ENCODE measurements at places on chromosomes 3 and 15.

DNA sequence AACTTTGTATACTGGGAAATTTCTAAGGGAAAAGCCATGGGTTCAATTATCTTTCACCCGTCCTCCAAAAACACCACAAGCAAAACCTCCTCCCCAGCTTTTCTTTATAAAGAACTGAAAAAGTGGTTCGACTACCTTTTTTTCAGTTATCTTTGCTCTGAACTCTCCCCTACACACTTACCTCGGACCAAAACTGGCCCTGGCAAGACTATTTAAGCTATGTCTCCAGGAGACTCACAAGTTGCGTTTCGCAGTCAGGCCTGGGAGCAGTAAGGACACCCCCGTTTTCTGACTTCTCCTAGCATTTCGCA, 645 bp downstream of the COPS2 start:
- DNase-seq: no peak

- no peak for DNase-seq
Observed at GRCh38 chr15:54576298-54576935, 598.2 kb downstream of the UNC13C start.

DNA sequence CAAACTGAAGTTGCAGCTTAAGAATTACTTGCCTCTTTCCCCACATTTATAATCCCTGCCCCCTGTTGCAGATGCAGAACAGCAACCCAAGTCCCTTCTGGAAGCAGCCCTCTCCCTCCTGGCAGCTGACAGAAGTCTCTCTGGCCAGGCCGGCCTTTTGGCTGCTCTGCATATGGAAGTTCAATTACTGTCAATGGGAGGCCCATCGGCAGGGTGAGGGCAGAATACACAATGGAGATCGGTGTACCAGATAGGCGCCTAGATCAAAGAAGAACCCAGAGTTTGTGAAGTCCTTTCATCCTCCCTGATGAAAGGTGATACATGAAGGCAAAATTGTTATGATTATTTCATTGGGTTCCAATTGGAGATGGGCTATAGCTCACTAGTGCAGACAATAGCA, 327.9 kb upstream of the CTNNB1 start:
- DNase-seq: no peak

GRCh38 chr3:11705049-11705448, 61.3 kb upstream of the VGLL4 start:
- DNase-seq: no peak

- no peak for DNase-seq
Observed at GRCh38 chr3:20523293-20523692, 337.3 kb upstream of the SGO1 start.

GRCh38 chr3:87179642-87180041, 47.5 kb upstream of the CHMP2B start:
- DNase-seq: no peak

DNA sequence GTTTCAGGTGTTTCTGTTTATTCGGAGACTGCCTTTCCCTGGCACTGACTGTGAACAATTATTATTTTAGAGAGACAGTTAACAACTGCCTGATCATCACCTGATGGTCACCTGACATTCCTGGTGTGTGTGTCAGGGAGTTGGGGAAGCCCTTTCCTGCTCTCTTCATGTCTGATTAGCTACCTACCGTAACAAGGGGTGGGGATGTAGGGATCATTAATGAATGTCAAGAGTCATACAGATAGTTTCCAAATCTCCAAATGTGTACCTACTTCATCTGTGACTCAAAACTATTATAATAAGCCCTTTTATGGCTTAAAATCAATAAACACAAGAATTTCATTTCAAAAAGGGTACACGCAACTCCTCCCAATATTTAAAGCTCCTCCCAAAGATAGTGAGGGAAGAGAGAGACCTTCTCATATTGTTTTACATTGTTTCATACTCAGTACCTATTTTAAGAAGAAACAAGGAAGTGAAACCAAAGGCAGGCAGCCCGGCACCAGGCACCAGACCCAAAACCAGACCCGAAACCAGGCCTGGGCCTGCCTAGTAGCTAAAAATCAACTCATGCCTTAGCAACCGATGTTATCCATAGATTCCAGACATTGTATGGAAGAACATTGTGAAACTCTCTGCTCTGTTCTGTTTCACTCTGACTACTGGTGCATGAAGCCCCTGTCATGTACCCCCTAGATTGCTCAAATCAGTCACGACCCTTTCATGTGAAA, 844.9 kb upstream of the ALCAM start:
- DNase-seq: no peak

GRCh38 chr3:194067949-194068362, 68.0 kb upstream of the HES1 start:
- no peak for DNase-seq

- no peak for DNase-seq
Observed at GRCh38 chr3:141655801-141656200, 82.3 kb upstream of the RNF7 start.

DNA sequence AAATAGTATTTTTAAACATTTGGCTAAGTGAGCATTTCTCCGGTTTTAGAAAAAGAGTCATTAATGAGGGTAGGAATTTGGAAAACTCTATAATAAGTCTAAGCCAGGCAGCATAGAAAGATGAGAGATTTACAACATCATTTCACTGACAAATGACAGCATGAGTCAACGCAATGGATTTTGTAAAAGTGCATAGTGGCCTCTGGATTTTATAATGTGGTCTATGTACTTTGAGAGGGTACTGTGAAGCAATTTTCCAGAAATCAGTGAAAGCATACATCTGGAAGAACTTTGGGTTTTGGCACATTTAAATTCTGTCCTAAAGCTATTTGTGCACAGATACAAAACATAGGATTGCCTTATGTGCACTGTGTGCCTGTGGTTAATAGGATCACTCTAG, 130.8 kb upstream of the CCNL1 start:
- DNase-seq: peak; percentile 84

GRCh38 chr15:74829991-74830390, 3.6 kb downstream of the CPLX3 start:
- no peak for DNase-seq

GRCh38 chr15:50218291-50218690, 36.3 kb downstream of the SLC27A2 start:
- no peak for DNase-seq

DNA sequence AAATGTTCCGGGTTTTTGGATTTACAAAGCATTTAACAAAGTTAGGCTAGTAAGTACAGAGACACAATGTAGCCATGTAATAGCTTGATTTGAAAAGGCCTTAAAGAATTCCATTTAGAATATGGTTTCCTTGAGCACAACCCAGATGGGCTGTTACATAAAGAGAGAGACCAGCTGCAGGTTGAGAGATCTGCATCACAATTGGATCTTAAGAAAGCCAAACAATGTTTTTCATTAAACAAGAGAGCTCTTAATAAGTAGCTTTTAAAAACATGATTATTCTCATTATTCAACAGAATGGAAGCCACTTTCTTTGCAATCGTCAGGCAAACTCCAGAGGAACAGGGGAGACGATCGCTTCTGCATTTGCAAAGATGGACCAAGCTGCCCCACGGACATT, 300.3 kb downstream of the OCA2 start:
- no peak for DNase-seq

GRCh38 chr3:135238871-135239614, 444.0 kb downstream of the EPHB1 start:
- DNase-seq: no peak

DNA sequence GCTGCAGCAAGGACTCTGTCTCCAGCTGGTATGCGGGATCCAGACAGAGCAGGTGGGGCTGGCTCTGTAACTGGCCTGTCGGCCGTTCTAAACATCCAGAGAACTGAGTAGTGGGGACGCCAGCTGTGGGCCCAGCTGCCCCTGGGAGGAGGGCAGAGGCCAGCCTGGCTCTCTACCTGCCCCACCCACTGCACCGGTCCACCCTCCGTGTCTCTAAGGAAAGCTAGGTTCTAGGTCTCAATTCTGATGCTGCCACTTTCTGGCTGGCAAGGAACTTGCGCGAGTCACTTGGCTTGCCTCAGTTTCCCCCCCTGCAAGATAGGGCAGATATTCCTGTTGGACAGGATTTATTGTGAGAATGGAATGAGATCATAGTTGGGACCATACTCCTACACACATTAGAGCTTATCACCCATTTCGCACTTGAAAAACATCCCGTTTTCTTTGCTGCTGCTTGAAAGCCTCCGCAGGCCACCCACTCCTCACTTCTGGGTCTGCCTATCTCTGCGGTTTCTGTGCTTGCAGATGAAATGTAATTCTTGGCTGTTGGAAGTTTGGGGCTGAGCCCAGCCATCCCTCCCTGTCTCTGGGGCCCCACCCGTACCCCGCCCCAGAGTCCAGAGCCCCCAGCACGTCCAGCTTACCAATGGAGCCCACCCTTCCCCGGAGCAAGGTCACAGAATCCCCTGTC, 65.8 kb downstream of the IQSEC1 start:
- no peak for DNase-seq

DNA sequence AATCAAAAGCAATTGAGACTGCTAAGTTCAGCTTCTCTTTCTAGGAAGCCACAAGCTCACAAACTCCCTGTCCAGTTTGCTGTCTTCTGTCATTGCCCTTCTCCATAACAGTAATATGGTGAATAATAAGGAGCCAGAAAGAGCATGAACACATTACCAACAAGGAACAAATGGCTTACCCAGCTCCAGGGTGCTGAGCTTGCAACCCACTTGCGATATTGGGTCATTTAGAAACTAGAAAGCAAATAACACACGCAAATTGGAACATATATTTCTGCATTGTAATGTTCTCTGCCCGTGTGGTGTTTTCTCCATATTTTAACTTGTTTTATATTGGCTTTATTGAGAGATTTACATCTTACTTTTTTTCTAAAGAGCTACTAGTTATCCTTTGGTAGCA, 325.3 kb downstream of the GBE1 start:
- DNase-seq: no peak

- DNase-seq: peak; percentile 40
Observed at GRCh38 chr3:137105277-137105977, 147.6 kb downstream of the IL20RB start.

DNA sequence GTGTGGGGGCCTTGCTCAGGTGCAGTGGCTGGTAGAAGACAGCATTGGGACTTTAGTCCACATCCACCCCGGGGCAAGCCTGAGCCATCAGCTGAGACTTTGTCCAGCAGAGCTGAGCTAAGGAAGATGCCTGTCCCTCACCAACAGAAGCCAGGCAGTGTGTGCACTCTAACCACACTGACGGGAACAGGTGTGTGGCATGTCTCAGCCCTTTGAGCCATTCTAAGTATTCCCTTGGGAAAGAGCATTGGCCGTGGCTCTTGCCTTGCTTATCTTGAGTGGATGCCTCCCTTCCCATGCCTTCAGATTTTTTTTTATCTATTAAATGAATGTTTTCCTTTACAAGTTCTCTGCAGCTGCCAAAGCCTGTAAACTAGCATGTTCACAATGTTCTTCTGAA, 3.5 kb downstream of the GABRA5 start:
- DNase-seq: no peak

GRCh38 chr15:66065325-66065724, 188.2 kb downstream of the MEGF11 start:
- no peak for DNase-seq

GRCh38 chr3:190340071-190340470, 17.8 kb upstream of the CLDN1 start:
- DNase-seq: no peak

DNA sequence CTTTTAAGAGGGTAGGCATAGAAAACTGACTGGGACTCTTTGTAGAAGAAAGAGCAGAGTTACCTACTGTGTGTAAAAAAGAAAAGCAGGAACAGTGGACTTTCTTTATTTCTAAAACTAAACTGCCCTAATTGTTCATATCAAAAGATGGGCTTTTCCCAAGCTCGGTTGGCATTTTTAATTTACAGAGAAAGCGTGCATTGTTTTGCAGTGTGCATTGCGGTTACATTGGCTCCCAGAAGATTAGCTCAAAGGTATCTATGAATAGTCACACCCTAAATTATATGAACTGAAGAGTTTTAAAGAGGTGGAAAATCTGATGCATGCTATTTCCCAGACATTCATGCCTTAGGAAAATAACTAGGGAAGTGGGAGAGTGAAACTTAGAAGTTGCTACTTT, 36.5 kb downstream of the MITF start:
- no peak for DNase-seq

GRCh38 chr15:91101608-91101920, 1.5 kb downstream of the SV2B start:
- no peak for DNase-seq

DNA sequence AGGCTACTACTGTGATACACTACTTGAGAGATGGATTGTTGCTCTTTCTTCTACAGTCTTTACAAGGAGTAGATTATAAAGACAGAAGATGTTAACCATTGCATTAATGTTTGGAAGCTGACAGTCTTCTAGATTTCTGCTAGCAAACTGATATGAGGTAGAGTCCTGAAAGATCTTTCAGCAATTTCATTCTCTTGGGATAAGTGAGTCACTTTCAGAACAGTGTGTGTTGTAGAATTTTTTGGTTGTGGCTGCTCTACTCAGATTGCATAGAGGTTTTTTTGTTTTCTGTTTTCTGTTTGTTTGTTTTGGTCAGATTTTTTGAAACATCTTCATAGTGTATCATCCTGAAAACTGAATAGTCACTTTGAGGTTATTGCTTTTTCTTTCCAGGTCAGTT, 17.1 kb downstream of the TNFSF10 start:
- no peak for DNase-seq

- no peak for DNase-seq
Observed at GRCh38 chr3:5298453-5298852, 110.9 kb downstream of the EDEM1 start.

GRCh38 chr15:101329309-101329863, 34.3 kb upstream of the SNRPA1 start:
- no peak for DNase-seq

DNA sequence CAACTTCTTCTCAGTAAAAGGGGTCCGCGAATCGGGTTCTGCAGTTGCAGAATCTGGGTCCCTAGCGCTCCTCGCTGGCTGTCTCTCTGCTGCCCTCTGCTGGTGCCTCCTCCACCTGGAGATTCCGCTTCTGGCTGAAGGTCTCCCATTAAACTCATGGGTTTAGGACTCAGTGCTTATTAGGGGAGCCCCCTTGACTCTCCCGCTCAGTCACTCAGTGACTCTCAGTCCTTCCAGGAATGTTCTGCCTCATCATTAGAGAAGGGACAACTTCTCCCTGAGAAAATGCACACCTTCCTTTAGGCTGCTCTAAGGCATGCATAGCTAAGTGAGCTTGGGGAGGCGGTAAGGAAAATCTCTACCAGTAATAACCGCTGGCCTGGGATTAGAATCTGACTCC, 7.1 kb downstream of the CPN2 start:
- no peak for DNase-seq

GRCh38 chr15:26711445-26711844, 61.4 kb downstream of the GABRB3 start:
- no peak for DNase-seq

DNA sequence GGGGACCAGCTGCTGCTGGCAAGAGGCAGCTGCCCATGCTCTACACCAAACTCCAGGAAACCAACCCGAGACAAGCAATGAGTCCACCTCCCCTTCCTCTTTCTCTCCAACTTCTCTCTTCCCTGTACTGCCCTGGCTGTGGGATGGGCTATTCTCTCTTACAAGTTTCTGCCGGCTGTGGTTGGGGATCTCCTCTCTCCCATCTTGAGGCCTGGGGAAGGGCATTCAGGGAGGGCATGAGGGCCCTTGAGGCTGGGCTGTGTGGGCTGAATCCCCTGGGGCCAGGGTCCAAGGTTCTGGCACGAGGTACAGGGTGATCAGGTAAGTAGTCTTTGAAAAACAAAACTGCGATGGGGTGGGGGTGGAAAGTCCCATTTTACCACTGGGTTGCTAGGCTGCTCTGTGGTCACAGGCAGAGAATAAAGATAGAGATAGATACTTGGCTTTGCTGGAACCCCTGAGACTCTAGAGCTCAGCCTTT, 32.3 kb upstream of the CTSH start:
- DNase-seq: no peak
